ENCODE measurements at places on chromosomes 6 and 20.

DNA sequence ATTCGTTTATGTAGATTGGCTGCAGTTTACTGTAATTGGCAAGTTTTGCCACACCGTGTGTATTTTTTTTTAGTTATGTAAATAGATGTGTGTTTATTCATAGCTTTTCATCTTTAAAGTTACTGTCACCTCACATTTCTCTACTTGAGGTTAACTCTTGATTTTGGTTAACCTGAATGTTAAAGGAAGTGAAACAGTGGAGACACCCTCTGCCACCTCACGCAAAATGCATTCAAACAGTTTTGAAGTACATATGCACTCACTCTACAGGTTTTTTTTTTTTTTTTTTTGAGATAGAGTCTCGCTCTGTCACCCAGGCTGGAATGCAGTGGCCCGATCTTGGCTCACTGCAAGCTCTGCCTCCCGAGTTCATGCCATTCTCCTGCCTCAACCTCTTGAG lies 17.7 kb downstream of the OR2A4 start:
- DNase-seq = no peak

DNA sequence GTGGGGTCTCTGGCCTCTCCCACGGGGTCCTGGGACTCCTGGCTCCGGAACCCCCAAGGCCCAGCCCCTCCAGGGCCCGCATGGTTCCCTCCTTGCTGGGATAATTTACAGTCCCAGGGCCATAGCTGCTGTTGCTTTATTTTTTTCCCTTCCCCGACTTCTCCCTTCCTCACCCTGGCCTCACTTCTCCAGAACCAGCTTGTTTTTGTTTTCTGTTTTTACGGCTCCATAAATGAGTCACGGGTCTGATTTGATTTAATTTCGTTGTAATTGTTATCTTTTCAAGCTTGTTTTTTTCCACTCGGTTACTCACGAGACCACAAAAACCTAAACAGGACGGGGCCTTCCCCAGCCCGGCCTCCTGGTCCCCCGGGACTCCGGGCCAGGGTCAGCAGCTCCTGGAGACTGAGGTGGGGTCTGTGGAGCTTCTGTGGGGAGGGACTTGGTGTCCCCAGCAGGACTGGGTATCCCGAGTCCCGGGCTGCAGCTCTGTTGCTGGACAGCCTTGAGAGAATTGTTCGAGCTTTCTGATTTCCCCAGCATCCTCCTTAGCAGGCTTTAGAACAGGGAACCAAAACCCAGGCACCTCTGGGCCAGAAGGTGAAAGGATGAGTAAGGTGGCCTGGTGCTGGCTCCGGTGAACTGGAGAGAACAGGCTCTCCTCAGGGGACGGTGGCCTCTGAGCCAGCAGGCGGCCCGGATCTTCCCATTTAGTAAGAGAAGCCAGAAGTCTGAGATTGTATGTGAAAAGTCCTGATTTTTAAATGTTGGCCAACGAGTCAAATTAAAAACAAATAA lies 94.9 kb downstream of the CEBPB start:
- peak; percentile 43 for DNase-seq

- no peak for DNase-seq
Measured at GRCh38 chr20:58478141-58478805, 36.9 kb downstream of the APCDD1L start.

DNA sequence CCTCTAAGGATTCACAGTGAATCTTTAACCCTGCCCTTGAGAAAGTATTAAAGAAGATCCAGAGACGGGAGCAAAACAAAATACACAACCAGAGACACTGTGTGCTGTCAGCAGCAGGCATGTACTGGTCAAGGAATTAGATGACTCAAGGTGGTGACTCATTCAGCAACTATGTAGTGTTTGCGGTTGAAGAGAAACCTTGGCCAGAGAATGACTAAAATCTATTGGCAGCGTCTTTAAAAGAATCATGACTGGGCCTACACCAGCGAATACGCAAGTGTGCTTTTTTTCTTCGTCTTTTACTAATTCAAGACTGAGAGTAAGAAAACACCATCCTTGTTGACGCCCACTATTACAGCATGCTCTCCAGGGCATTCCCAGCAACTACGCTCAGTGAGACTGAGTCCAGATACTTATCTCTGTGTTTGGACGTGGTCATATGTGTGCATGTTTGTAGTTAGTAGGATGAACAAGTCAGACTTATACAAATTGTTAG lies 72.4 kb upstream of the BACH2 start:
- DNase-seq = peak; percentile 59

DNA sequence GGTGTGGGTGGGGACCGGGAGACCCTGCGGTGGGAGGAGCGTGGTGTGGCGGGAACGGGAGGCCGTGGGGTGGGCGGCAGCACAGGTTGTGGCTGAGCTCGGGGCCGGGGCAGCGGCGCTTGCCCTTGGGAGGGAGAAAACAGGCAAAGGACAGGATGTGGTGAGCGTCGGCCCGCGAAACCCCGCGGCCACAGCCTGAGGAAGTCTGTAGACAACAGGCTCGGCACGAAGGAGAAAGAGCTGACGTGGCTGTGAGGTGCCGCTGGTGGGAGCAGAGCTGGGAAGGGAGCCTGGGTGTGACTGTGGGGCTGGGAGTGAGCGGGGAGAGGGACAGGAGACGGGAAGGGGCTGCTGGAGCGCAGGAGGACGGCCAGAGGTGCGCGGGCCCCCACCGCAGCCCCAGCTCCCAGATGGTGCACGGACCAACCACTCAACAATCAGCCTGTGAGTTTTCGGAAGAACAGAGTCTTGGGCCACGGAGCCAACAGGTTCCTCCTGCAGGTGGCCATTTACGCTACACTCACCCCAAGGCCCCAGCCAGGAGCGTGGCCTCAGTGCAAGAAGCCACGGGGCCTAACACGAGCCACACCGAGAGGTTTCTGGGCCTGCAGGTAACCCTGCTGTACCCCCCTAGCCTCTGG lies 202.8 kb downstream of the DLL1 start:
- peak; percentile 75 for DNase-seq

DNA sequence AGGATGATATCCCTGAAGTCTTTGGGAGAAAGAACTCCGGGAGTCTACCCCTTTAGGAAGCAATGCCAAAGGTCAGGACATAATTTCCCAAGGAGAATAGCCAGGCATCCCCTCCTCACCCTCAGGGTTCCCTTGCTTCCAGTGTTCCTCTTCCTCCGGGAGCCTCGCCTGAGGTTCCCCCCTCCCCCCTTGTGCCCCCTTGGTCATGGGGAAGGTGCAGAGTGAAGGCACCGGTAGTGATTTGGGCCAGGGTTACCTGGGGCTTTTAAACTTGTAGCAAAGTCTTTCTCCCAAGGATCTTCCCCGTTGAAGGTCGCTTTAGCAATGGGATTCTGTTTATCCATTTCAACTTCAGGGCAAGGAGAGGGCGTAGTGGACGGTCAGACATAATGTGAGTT lies 1.2 kb downstream of the ISM1 start:
- no peak for DNase-seq

DNA sequence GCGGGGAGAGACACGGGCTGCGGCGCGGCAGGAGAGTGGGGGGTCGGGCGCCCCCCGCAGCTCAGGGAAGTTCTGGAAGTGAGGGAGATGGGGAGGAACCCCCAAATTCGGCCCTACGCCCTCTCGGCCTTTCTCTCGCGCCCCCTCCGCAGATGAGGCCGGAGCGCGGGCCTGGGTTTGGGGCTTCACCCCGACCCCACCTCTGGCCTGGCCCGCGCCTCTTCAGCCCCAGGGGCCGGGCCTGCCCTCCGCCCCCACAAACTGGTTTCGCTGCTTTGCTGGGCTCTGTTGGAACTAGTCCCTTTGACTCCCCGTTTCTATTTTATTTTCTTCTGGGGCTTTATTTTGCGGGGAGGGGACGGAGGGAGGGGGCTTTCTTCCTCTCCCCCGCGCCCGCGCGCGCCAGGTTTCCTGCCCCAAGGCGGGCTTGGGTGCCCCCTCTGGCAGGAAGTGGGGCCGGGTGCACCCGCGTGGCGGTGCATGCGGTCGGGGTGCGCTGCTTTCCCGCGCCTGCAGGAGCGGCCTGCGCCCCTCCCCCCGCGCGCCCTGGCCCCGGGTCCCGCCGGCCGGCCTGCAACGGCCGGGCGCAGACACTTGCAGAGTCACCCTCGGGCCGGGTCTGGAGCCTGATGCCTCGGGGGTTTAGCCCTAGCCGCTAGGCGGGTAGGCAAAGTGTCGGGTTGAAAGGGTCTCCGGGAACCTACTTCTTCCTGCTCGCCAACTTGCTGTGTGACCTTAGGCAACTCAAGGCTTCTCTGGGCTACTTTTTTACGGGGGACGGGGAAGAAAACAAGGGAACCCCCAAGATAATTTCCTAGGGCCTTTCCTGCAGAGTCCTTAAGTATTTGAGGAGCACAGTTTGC lies 1.3 kb downstream of the HMGA1 start:
- no peak for DNase-seq

DNA sequence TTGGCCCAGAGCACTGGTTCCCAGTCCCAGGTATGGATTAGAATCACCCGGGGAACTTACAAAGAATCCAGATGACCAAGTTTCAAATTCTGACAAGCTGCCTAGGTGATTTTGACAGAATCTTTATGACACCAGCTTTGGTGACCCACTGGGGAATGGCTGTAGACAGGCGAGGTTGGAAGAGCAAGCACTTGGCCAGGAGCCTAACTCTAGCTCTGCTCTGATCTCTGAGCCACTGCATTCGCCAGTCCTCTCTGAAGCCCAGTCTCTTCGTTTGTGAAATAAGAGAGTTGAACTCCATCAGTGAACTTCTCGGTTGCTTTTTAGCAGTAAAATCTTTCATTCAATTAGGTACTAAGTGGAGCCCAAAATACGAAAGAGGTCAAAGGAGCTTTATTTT lies 161.2 kb downstream of the VEGFA start:
- DNase-seq = no peak

GRCh38 chr6:44009425-44010321 lies 117.6 kb downstream of the MRPL14 start:
- no peak for DNase-seq

- peak; percentile 17 for DNase-seq
Measured at GRCh38 chr6:30913721-30914075, 340 bp upstream of the VARS2 start.

- peak; percentile 45 for DNase-seq
Measured at GRCh38 chr6:43733471-43734293, 36.3 kb upstream of the VEGFA start.

DNA sequence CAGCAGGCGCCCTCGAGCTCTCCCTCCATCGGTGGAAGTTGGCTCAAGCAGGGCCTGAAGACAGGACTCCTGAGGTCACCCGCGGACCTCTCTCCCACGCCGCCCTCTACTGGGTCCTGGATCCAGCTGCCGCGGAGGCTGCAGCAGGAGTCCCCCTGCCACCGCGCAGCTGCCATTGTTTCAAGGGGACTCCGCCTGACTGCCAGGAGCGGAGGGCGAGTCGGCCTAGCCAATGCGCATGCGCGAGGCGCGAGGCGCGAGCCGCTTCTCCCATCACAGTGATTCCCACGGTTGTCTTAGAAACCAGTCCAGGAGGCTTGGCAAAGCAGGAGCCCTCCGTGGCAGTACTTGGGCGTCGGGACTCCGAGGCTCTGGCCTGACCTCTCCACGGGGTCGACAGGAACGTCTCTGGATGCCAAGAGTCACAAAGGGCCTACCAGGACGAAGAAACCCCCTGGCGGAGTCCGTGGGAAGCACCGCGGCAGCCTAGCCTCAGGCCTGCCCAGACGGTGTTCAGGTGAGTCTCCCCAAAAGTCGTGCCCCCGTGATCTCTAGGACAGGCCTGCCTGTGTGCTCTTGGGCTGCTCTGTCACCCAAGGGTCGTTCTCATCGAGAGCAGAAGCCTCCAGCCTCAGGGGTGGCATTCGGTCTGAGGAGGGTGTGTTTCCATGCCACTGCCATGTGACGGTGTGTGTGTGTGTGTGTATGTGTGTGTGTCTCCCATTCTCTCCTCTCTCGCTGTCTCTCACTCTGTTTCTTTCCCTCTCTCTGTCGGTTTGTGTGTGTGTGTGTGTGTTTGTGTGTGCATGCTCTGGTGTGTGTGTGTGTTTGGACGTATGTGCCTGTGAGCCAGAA lies 290.6 kb upstream of the ZNF337 start:
- no peak for DNase-seq

- no peak for DNase-seq
Measured at GRCh38 chr6:151263967-151264366, 24.2 kb downstream of the AKAP12 start.

- DNase-seq = no peak
Measured at GRCh38 chr20:59082981-59083380, 40.4 kb upstream of the PRELID3B start.

- DNase-seq = no peak
Measured at GRCh38 chr20:5729348-5729747, 20.9 kb upstream of the SHLD1 start.

DNA sequence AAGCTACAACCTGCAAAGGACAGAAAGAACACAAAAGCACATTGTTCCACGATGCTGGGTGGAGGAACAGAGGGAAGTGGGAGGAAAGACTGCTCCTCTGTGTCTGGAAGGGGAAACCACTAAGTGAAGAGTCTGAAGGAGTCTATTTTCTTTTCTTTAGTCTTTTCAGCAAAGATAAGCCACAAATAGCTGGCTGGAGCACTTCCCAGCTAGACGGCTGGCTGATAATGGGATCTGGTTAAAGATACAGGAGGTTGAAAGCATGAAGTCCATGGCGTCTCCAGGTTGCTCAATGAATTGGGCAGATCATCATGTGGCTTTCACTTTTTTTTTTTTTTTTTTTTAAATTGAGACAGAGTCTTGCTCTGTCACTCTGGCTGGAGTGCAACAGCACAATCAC lies 154.0 kb upstream of the KCNG1 start:
- no peak for DNase-seq

DNA sequence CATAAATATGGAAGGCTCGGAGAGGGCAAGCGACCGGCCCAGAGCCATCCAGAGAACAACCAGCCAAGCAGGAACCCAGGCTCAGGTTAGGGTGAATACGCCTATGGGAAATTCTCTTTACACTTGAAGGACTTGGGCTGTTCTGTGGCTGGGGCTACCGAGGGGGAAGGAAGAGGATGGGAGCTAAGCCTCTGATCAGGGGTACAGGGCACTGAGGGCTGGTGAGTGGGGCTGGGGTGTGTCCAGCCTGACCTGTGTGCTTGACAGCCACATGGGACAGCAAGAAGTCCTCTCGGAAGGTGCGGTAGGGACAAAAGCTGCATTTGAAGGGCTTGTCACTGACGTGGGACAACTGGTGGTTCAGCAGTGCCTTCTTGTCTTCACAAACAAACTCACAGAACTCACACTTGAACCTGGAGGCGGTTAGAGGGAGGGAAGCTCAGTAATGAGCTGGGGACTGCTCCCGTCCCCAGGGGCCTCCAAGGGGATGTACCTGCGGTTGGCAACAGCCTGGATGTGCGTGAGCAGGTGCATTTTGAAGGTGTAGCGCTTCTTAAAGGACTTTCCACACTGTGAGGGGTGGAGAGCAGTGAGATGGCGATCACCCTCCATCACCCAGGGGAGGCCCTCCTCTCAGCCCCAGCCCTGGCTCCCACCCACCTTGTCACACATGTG lies 11.9 kb downstream of the ZNF335 start:
- DNase-seq = no peak

GRCh38 chr20:62475772-62476055 lies at the start of gene GATA5:
TSS of gene GATA5 (minus strand) at chr20:62475995. CDS start at chr20:62475521, 474 bp downstream.
- DNase-seq = no peak

GRCh38 chr20:30485331-30486102 lies 771.9 kb upstream of the DEFB115 start:
- DNase-seq = no peak
